CD4-positive, alpha-beta T cell treated with Interleukin-15 for 4 hours (primary cell): ENCODE measurements at places on chromosomes 11 and 22.
A peak's percentile ranks its signal among the peaks of the same experiment; 100 is the strongest.

DNA sequence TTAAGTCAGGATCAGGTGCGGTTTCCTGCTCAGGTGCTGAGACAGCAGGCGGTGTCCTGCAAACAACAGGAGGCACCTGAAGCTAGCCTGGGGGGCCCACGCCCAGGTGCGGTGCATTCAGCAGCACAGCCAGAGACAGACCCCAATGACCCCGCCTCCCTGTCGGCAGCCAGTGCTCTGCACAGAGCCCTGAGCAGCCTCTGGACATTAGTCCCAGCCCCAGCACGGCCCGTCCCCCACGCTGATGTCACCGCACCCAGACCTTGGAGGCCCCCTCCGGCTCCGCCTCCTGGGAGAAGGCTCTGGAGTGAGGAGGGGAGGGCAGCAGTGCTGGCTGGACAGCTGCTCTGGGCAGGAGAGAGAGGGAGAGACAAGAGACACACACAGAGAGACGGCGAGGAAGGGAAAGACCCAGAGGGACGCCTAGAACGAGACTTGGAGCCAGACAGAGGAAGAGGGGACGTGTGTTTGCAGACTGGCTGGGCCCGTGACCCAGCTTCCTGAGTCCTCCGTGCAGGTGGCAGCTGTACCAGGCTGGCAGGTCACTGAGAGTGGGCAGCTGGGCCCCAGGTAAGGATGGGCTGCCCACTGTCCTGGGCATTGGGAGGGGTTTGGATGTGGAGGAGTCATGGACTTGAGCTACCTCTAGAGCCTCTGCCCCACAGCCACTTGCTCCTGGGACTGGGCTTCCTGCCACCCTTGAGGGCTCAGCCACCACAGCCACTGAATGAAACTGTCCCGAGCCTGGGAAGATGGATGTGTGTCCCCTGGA, at the start of gene MYO7A:
Gene MYO7A (plus strand): TSS at position 327 of the 772 bp plus-strand sequence. CDS start 2,389 bp downstream, outside the sequence.
- DNase-seq = no peak

GRCh38 chr11:92662601-92663360, 306.7 kb upstream of the MTNR1B start:
- DNase-seq = no peak

DNA sequence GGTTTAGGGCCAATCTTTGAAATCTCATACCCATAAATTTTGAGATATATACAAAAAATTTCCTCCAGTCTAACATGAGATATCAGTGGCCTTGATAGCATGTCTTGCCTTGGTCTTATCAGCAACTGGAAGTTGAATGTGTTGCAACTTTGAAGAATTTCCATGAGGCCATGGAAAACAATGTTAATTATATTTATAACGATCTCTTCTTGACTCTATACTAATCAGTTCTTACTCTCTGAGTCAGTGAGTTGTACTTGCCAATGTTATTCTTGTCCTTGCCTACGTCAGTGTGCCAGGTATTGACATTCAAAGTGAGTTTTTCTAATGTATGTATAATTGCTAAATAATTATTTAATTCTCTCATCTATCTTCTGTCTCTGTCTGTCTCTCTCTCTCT, 535.1 kb downstream of the KCNA4 start:
- no peak for DNase-seq

DNA sequence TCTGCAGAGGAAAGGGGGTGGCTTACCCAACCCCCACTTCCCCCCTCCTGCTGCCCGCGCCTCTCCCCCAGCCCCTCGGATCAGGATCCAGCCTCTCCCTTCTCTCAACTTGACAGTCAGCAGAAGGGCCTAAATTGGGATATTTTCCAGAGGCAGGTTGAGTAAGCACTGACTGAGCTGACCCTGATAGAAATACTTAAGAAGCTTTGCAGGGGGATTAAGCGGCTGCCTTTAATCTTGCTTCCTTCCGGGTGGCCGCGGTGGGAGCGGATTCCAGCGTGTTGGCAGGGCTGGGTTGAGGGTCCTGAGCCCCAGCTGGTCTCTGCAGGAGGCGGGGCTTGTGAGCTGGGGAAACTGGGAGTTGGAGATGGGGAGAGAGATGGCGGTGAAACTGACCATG, 445.2 kb downstream of the NTM start:
- no peak for DNase-seq

GRCh38 chr11:121437018-121437685, 15.0 kb upstream of the SORL1 start:
- DNase-seq = no peak

GRCh38 chr11:93921695-93922468, 71.5 kb upstream of the VSTM5 start:
- DNase-seq = no peak

DNA sequence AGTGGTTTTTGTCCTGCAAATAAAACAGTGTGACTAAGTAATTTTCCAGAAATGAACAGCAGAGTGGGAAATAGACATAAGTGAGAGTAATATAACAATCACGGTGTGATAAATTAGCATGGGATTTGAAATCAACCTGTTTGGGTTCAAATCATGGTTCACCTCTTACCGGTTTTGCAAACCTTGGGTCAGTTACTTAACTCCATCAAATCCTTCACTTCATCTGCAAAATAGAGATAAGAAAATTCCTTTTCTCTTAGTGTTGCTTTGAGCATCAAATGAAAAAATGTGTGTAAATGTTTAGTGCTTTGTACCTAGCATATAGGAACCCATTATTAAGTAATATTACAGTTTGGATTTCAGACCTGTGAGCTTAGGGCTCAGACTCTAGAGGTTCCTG, 152.2 kb downstream of the TEAD1 start:
- DNase-seq = no peak

DNA sequence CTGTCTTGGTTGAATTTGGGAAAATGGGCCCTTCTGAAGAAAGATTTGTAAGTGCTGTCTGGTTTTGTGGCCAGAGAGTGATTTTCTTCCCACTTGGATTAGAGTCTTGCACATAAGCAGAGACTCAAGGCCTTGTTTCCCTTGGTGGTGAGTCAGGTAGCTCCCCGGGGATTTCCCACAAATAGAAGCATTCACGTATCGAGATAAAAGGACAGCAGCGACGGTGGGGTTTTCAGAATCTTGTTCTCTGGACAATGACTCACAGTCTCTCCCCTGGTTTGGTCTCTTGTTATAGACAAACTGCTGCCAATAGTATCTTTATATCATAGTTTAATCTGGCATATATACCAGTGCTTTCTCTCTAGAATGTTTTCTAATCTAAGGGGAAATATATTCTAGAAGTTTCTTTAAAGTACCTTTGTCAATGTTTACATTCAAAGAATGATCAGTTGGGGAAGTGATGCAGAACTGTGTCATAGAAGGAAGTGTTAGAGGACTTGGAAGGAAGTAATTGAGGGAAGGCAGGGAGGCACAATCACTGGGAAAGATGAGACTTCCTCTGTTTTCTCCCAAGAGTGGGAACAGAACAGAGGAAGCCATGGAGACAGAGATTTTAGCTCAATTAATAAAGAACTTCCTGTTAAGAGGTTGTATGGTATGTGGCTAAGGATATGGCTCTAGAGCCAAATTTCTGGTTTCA, 18.1 kb downstream of the POLA2 start:
- DNase-seq = peak; percentile 57

DNA sequence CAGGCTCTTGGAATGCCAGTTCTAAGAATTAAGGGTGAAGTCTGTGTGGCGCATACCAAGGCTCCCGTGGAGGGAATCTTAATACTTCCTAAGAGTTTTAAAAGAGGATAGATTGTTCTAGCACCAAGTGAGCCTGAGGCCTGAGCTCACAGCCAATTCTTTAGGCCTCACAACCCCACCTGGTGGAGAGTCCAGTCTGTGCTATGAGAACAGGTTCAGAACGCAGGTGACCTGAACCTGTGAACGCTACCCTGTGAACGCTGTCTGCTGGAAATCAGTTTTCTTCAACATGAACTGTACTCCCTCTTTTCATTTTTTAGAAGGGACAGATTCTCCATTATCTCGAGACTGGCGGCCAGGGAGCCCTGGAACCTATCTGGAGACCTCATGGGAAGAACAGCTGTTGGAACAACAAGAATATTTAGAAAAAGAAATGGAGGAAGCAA, 43.2 kb upstream of the DLAT start:
- DNase-seq = peak; percentile 43

- DNase-seq = no peak
These were observed 1.9 kb downstream of the GRAMD4 start for GRCh38 chr22:46622081-46622521.

DNA sequence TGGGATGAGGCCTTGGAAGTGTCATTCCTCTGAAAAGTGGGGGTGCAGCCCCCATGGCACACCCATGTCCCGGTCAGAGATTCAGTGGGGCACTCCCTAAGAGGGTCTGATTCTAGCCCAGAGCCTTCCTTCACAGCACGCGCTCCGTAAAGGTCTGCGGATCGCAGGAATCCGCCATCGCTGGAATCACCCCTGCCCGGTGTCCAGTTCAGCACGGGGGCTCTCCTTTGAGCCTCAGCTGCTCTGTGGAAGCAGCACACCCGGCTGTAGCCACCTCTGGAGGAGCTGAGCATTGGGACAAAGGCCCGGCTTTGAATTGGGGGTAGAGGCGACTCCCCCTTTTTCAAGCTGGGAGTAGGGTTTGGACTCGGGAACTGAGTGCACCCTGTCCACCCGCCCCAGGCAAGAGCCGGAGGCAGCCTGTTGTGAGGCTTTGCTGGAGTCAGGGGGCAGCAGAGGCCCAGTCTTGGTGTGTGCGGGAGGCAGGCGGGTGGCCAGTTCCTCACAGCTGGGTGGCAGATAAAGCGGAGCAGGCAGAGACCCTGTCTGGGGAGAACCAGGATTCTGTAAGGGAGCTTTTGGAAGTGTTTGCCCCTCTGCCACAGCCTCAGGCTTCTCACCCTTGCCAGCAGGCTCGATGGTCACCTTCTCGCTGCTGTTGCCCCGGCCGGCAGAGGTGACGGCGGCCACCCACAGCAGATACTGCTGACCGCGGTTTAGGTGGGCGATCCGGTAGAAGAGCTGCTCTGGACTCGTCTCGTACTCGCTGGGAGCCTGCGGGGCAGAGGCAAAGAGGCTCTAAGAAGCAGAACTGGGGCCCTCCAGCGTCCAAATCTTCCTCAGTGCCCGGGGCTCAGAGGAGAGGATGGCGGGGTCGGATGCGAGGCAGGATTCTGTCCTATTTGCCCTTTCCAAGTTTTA, 115.9 kb downstream of the CEP164 start:
- no peak for DNase-seq

GRCh38 chr11:32386770-32387377, 48.5 kb downstream of the WT1 start:
- no peak for DNase-seq

DNA sequence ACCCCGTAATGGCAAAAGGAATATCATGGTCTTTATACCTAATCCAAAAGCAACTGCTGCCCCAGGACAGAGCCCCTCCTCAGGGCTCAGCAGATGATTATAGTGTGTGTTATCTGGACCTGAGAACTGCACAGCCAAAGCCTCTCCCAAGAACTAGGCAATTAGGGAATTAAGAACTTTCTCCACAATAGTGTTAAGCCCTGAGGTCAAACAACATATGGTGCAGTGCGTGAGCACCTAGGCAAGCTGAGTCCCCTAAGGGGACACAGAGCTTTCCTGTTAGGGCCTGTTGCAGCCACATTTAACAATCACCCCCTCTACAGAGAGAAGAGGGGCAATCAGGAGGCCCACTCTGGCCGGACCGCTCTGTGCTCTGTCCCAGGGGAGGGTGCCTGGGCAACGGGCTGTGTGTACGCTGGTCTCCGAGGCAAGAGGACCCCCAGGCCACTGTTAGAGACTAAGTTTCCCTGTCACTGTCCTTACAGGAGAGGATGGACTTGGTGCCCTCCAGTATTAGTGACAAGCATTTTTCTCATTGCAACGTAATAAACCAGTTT, 1.4 kb upstream of the KCNJ5 start:
- no peak for DNase-seq

- no peak for DNase-seq
These were observed 4.0 kb downstream of the AP5B1 start for GRCh38 chr11:65776710-65777141.

DNA sequence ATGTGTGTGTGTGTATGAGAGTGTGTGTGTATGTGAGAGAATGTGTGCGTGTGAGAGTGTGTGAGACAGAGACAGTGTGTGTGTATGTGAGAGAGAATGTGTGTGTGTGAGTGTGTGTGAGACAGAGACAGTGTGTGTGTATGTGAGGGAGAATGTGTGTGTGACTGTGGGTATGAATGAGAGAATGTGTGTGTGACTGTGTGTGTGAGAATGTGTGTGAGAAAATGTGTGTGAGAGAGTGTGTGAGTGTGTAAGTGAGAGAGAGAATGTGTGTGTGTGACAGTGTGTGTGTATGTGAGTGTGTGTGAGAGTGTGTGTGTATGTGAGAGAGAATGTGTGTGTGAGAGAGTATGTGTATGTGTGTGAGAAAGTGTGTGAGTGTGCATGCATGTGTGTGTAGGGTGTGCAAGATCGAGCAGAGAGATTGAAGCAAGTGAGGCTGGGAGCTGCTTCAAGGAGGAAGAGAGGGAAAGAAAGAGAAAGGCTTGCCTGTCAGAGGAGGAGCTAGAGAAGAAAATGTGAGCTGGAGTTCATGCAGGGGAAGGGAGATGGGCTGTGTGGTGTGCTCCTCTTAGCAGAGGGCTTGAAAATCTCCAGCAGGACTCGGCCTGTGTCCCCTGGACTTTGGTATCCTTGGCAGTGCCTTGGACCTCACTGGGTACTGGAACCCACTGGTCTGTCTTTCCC, 27.7 kb upstream of the TP53I11 start:
- no peak for DNase-seq

- no peak for DNase-seq
These were observed 290.0 kb upstream of the LARGE1 start for GRCh38 chr22:34210301-34210700.

DNA sequence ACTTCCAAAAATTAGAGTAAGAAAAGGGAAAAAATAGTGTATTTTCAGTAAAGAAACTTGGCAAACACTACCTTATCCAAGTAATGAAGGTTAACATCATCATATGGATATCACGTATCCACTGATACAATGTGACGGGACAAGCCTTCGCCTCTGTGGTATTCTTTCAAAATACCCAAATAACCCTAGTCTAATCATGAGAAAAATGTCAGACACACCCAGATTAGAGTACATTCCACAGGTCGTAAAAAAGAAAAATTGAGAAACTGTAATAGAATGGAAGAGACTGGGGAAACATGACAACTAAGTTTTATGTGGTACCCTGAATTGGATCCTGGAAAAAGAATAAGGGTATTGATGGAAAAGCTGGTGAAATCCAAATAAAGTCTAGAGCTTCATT, 48.9 kb downstream of the NARS2 start:
- DNase-seq = no peak

DNA sequence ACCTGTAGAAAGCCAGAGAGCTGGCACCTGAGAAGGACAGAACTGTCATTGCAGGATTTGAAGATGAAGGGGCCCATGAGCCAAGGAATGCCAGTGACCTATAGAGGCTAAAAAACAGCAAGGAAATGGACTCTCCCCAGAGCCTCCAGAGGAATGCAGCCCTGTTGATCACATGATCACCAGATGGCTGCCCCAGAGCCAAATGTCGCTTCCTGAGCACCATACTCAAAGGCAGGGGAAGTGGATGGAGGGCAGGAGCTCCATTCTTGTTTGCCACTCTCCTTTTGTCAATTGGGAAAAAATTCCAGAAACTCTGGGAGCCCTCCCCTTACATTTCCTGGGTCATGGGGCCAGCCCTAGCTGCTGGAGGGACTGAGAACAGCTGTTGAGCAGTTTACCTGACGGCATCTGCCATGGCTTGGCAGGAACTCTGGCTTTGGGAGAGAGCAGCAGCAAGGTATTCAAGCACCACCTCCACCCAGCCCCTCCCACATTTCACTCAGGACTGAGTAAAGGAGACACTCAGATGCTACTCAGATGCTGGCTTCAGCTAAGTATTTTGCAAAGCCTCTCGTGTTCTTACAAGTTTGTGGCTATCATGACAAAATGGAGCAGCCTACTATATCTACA, 46.9 kb downstream of the DKK3 start:
- DNase-seq = no peak
